ENCODE measurements at places on chromosomes 1 and 21. TPM values are rescaled to one million over a fixed set of nuclear protein-coding genes. Genes with fewer than 3 reads are reported as not detected.

The HAO2 gene
- not detected for total RNA-seq

DNA sequence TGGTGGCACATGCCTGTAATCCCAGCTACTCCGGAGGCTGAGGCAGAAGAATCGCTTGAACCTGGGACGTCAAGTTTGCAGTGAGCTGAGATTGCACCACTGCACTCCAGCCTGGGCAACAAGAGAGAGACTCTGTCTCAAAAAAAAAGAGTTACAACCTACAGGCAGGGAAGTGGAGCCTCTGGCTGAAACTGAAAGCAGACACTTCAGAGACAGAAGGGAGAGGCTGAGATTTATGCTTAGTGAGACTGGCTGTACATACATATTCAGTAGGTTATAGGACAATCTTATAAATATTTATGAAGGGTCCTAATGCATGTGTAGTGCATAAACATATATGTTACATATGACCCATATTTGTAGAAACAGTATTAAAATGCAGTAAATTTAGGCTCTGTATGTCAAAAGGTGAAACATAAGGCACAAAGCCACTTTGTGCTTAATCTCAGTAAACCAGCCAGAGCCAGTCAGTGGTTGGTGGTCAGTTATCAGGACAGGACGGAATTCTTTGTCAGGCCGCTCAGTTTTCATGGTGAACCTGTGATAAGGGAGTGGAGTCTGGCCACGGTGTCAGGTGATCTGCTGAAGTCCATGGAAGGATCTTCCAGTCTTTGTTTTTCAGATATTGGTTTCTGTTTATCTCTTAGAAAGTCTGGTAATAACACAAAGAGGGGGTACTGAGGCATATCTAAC, 13.7 kb downstream of the RHEX start:
- DNase-seq, result no peak
- H3K36me3 ChIP-seq, result no peaks in the 10 kb centered on the region
- H3K4me1 ChIP-seq, result no peaks in the 10 kb centered on the region
- no peak overlapping the region for H3K4me3 ChIP-seq
- no peaks in the 10 kb centered on the region for H3K27me3 ChIP-seq

GRCh38 chr21:44549525-44550211, 1.6 kb downstream of the KRTAP10-2 start:
- no peak for DNase-seq
- H3K27ac ChIP-seq, result no peak overlapping the region
- H3K36me3 ChIP-seq, result no peaks in the 10 kb centered on the region
- H3K4me1 ChIP-seq, result no peaks in the 10 kb centered on the region
- H3K27me3 ChIP-seq, result no peaks in the 10 kb centered on the region

The ADCY10 gene
- 0.24 TPM for total RNA-seq

- H3K27me3 ChIP-seq, result no peaks in the 10 kb centered on the region
- H3K27ac ChIP-seq, result no peak overlapping the region
- peak; percentile 90 for DNase-seq
- H3K36me3 ChIP-seq, result no peaks in the 10 kb centered on the region
Observed at GRCh38 chr1:10980094-10980577, 32.3 kb upstream of the TARDBP start.

DNA sequence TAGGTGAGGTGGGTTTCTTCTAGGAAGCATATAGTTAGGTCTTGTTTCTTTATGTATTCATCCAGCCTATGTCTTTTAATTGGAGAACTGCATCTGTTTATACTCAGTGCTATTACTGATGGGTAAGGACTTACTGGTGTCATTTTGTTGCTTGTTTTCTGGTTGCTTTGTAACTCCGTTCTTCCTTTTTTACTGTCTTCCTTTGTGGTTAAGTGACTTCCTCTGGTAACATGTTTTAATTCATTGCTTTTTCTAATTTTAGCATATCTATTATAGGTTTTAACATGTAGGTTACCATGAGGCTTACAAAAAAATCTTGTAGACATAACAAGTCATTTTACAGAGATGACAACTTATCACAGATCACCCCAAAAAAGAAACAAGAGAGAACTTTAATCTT, 160.8 kb downstream of the VAV3 start:
- no peak overlapping the region for H3K4me3 ChIP-seq
- peaks cover 1% of the 10 kb centered on the region for H3K27me3 ChIP-seq
- H3K36me3 ChIP-seq, result no peaks in the 10 kb centered on the region
- no peak overlapping the region for H3K27ac ChIP-seq
- H3K4me1 ChIP-seq, result no peaks in the 10 kb centered on the region
